Uterine smooth muscle cell (primary cell): ENCODE measurements at places on chromosomes 3 and 15. TPM values are rescaled to one million over a fixed set of nuclear protein-coding genes. Genes with fewer than 3 reads are reported as not detected.

RASGRP1 gene
- total RNA-seq, result 0.12 and 0.22 TPM in 2 replicates

AGBL1 gene
- not detected in 2 replicates for total RNA-seq

LRRC34 gene
- 2.4 and 11.1 TPM in 2 replicates for total RNA-seq

DTWD1 gene
- total RNA-seq, result 35.7 and 37.0 TPM in 2 replicates

GABRG3 gene
- total RNA-seq, result not detected in 2 replicates

EBLN2 gene
- 5.4 and 7.7 TPM in 2 replicates for total RNA-seq

FBXW12 gene
- total RNA-seq, result not detected in 2 replicates

DNASE1L3 gene
- total RNA-seq, result not detected in 2 replicates

NRROS gene
- 2.2 and 3.0 TPM in 2 replicates for total RNA-seq

CFAP92 gene
- not detected in 2 replicates for total RNA-seq

PTH1R gene
- 1.00 and 1.1 TPM in 2 replicates for total RNA-seq

NUTM1 gene
- not detected in 2 replicates for total RNA-seq

ATG3 gene
- total RNA-seq, result 79.7 and 112 TPM in 2 replicates

CALML4 gene
- 1.1 and 1.3 TPM in 2 replicates for total RNA-seq

OR5K4 gene
- not detected in 2 replicates for total RNA-seq

PLCB2 gene
- 0.12 and 0.66 TPM in 2 replicates for total RNA-seq

RARRES1 gene
- total RNA-seq, result 26.2 and 30.5 TPM in 2 replicates

GOLGA8A gene
- 29.4 and 37.6 TPM in 2 replicates for total RNA-seq

LEKR1 gene
- total RNA-seq, result 0.37 and 1.3 TPM in 2 replicates

CCK gene
- total RNA-seq, result 0.62 and 1.1 TPM in 2 replicates

PLSCR2 gene
- total RNA-seq, result not detected in 2 replicates

MED12L gene
- 0.25 and 0.33 TPM in 2 replicates for total RNA-seq

HYKK gene
- total RNA-seq, result 2.7 and 4.9 TPM in 2 replicates

CCDC66 gene
- total RNA-seq, result 28.2 and 31.7 TPM in 2 replicates

SCAMP5 gene
- total RNA-seq, result 0.44 and 2.0 TPM in 2 replicates

SHC4 gene
- total RNA-seq, result 1.5 and 1.7 TPM in 2 replicates

PIERCE2 gene
- total RNA-seq, result 0.55 and 1.6 TPM in 2 replicates

DNAH12 gene
- total RNA-seq, result under 0.01 and 0.12 TPM in 2 replicates

DGKG gene
- 1.1 and 6.3 TPM in 2 replicates for total RNA-seq

CGNL1 gene
- 0.66 and 1.5 TPM in 2 replicates for total RNA-seq

FAM81A gene
- 0.66 and 1.00 TPM in 2 replicates for total RNA-seq
